Naive thymus-derived CD4-positive, alpha-beta T cell (primary cell): ENCODE measurements at places on chromosomes 4 and X. TPM values are rescaled to one million over a fixed set of nuclear protein-coding genes. Genes with fewer than 3 reads are reported as not detected.

- no peak overlapping the region for H3K27ac ChIP-seq
- H3K36me3 ChIP-seq, result no peaks in the 10 kb centered on the region
- H3K4me1 ChIP-seq, result no peaks in the 10 kb centered on the region
- no peak overlapping the region for H3K4me3 ChIP-seq
- no peak for DNase-seq
- H3K27me3 ChIP-seq, result no peaks in the 10 kb centered on the region
These were observed 36.8 kb upstream of the REST start for GRCh38 chr4:56870946-56871345.

The MGARP gene
- 0.70 TPM for total RNA-seq

The LDB2 gene
- not detected in 2 replicates for total RNA-seq

The IL2 gene
- total RNA-seq, result not detected

GRCh38 chr4:110061076-110061475 is 137.3 kb downstream of the ELOVL6 start:
- H3K4me3 ChIP-seq, result no peak overlapping the region
- no peak overlapping the region for H3K27ac ChIP-seq
- DNase-seq, result no peak
